Dermis microvascular lymphatic vessel endothelial cell (primary cell): ENCODE measurements at places on chromosomes 3 and 15. TPM values are rescaled to one million over a fixed set of nuclear protein-coding genes. Genes with fewer than 3 reads are reported as not detected.

DNA sequence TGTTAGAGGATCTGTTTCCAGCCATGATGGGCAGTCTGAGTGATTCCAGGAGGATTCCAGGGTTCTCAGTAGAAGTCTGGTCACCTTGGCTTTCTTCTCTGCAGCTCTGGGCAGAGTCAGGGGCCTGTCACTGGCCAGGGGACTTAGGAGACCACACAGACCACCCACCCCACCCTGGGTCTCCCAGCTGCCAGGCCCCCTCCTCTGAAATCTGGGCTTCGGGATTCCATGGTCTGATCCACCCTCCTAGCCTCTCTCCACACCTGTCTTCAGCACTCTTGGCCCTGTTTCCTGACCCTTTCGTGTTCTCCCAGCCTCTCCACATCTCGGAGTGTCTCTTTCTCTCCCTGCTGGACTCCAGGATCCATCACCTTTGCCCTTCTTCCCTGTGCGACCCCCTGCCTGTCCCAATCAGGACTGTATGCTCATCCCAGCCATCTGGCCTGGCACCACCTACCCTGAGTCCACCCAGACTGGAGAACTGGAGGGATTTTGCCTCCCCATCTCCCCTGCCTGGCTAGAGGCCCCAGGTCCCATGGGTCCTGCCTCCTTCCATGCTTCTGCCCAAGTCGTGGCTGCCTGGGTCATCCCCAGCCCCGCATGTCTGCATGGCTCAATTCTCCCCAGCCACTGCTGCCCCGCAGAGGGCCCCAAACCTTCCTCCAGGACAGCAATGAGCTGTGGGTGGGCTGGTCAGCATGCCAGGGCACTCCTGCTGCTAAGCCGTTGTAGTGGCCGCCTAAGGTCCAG lies 34.3 kb downstream of the GOLGA6L10 start:
- no peak for DNase-seq

DNA sequence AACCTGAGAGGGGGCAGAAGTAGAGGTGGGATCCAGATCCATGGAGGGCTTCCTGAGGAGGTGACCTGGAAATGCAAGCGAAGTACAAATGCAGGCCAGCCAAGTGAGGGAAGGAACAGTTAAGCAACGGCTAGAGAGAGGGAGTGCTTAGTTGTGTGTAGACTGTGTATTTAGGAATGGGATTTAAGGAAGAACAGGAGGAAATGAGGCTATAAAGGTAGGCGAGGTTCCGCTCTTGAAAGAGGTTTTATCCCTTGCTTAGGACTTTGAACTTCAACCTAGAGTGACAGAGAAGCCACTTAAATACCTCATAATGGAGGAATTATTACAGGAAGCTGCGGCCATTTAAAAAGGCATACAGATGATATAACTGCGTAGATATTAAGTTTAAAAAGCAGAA lies 295.1 kb downstream of the THSD4 start:
- DNase-seq = no peak

- no peak for DNase-seq
Observed at GRCh38 chr3:30477149-30477921, 129.1 kb upstream of the TGFBR2 start.

GRCh38 chr3:186360779-186361178 lies 1.3 kb downstream of the DGKG start:
- DNase-seq = no peak

DNA sequence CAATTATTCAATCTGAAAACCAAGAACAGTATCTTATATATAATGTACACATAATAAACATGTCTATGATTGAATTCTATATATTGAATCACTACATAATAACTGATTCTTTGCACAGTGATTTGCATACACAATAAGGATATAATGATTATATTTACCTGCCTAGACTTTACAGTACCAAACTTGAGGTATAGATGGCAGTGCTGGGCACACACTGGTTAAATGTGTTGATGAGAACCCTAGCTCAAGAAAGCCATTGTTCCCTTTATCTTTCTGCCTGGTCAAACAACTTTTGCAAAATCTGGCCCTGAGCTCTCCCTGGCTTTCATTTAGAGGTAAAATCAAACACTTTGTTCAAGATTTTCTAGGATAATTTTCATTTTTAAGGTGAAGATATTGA lies 697.7 kb downstream of the TUSC7 start:
- no peak for DNase-seq

Gene OTOL1
- total RNA-seq = not detected in 2 replicates

DNA sequence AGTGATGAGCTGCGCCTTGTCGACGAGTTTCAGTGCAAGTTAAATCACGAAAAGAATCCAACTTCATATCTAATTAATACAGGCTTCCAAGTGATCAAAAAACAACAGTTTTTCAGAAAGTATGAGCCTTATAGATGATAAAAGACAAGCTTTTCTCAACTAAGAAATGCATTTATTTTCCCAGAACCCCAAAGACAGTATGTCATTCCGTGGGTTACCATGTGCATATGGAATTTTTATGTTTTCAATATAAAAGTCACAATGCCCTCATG lies 442.8 kb downstream of the MAGI1 start:
- no peak for DNase-seq

- DNase-seq = no peak
Observed at GRCh38 chr3:10387881-10388609, 67.1 kb upstream of the SEC13 start.

Gene IL16
- 2.4 and 2.7 TPM in 2 replicates for total RNA-seq

GRCh38 chr15:100785181-100786138 lies 94.2 kb upstream of the ALDH1A3 start:
- no peak for DNase-seq

Gene MED12L
- total RNA-seq = 0.13 TPM in 2 replicates

GRCh38 chr3:114671741-114672510 lies 378.1 kb downstream of the TIGIT start:
- DNase-seq = no peak
